ENCODE measurements at places on chromosomes 5 and 9. TPM values are rescaled to one million over a fixed set of nuclear protein-coding genes. Genes with fewer than 3 reads are reported as not detected.

- H3K36me3 ChIP-seq: no peaks in the 10 kb centered on the region
- no peak overlapping the region for H3K4me3 ChIP-seq
- no peak overlapping the region for H3K27ac ChIP-seq
- H3K27me3 ChIP-seq: no peaks in the 10 kb centered on the region
These were observed 53.7 kb upstream of the ADAMTS19 start for GRCh38 chr5:129406440-129406839.

- no peaks in the 10 kb centered on the region for H3K4me1 ChIP-seq
- H3K27ac ChIP-seq: no peak overlapping the region
- H3K4me3 ChIP-seq: peak overlapping the region; percentile 82
- DNase-seq: peak; percentile 68
- no peaks in the 10 kb centered on the region for H3K36me3 ChIP-seq
These were observed 1.9 kb downstream of the VLDLR start for GRCh38 chr9:2623288-2624050.

- H3K36me3 ChIP-seq: peaks cover 5% of the 10 kb centered on the region
- no peaks in the 10 kb centered on the region for H3K4me1 ChIP-seq
- no peak overlapping the region for H3K27ac ChIP-seq
- H3K27me3 ChIP-seq: no peaks in the 10 kb centered on the region
These were observed 23.9 kb downstream of the LECT2 start for GRCh38 chr5:135930949-135931295.

DNA sequence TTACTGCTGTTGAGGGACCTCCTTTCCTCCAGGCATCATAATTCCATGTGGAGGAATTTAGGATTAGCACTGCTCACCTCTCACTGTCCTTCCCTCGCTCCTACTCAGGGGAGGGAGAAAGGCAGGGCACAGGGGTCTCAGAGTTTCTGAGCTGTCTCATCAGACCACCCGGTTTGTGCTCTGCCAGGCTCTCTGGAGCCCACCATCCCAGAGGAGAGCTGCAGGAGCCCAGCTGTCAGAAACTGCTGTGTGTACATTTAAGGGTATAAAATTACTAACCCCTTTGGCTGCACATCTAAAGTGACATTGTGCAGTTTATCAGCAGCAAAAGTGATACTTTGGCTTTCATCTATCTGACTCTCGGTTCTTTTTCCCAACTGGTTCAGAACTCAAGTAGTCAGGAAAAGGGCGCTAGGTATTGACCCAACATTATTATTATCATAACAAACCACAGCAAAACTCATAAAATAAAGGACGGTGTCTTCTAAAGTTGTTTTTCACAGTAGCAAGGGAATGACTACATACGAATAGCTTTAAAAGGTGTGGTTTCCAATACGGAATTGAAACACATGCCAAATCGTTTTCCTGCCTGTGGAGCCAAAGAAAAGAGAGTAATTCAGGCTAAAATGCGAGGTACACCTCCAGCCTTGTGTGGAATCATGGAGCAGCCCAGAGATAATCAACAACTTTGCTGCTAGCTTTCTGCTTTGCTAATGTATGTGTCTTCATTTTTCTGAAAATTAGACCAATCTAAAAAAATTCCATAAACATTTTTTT lies 348.1 kb downstream of the TMEM167A start:
- no peak overlapping the region for H3K27ac ChIP-seq
- H3K27me3 ChIP-seq: no peaks in the 10 kb centered on the region
- no peak overlapping the region for H3K4me3 ChIP-seq
- DNase-seq: no peak

- H3K36me3 ChIP-seq: no peaks in the 10 kb centered on the region
- no peak overlapping the region for H3K4me3 ChIP-seq
- DNase-seq: no peak
- H3K27me3 ChIP-seq: no peaks in the 10 kb centered on the region
These were observed 8.3 kb upstream of the GAS1 start for GRCh38 chr9:86955561-86955960.

- H3K36me3 ChIP-seq: no peaks in the 10 kb centered on the region
- H3K4me1 ChIP-seq: no peaks in the 10 kb centered on the region
- no peak for DNase-seq
These were observed 43.7 kb downstream of the PSD2 start for GRCh38 chr5:139839232-139839815.

DNA sequence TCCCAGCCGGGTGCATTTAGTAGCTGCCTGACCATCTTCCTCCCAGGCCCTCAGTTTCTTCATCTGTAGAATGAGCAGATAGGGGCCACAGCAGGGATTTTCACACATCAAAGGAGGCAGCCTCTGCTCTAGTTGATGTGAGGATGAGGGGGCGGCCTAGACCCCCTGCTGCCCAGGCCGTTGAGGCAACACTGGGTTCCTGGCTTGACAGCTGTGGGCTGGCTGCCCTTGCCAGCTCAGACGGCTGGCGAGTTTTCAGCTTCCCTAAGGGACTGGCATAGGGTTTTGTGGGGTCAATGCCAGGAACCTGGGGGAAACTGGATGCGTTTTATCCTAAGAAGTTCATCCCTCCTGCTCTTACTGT lies 49.6 kb downstream of the NDST1 start:
- no peaks in the 10 kb centered on the region for H3K27me3 ChIP-seq
- no peak overlapping the region for H3K4me3 ChIP-seq
- H3K4me1 ChIP-seq: peaks cover 6% of the 10 kb centered on the region

GRCh38 chr5:34738381-34738780 lies 82.3 kb downstream of the RAI14 start:
- H3K27ac ChIP-seq: no peak overlapping the region
- DNase-seq: no peak
- no peaks in the 10 kb centered on the region for H3K4me1 ChIP-seq
- no peak overlapping the region for H3K4me3 ChIP-seq

DNA sequence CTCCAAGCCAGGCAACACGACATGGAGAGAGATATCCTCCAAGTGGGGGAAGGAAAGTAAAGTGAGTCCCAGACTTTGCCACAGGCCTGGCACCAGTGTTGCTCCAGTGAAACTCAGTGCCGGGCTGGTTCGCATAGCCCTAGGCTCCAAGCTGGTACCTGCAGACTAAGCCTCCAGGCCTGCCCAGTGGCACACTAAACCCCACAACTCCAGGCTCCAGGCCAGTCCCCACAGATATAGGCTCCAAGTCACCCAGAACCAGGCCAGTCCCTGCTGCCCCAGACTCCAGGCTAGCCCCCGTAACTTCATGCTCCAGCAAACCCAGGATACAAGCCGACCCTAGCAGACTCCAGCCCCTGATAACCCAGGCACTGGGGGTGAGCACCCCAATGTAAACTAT lies 23.0 kb upstream of the AP3B1 start:
- no peaks in the 10 kb centered on the region for H3K4me1 ChIP-seq
- no peaks in the 10 kb centered on the region for H3K27me3 ChIP-seq
- no peak overlapping the region for H3K27ac ChIP-seq
- no peak for DNase-seq
- no peak overlapping the region for H3K4me3 ChIP-seq
- no peaks in the 10 kb centered on the region for H3K36me3 ChIP-seq

- no peak for DNase-seq
- H3K4me1 ChIP-seq: no peaks in the 10 kb centered on the region
- H3K27me3 ChIP-seq: no peaks in the 10 kb centered on the region
- no peaks in the 10 kb centered on the region for H3K36me3 ChIP-seq
These were observed 361.8 kb downstream of the CDH18 start for GRCh38 chr5:19626211-19626610.

DNA sequence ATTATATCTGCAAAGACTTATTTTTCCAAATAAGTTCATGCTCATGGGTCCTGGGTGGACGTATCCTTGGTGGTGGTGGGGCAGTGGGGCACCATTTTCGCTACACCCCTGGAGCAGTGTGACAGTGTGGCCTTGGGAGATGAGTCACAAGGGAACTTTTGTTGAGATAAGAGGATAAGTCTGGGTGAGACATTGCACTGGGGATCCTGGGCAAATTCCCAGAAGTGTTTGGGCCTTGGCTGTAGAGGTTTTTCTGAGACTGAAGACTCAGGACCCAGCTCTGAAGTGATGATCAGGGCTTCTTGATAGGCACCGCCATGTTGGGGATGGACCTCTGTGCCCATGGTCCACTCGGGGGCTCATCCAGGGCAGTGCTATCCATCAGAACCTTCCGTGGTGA lies 149.4 kb downstream of the MACROH2A1 start:
- no peaks in the 10 kb centered on the region for H3K36me3 ChIP-seq
- no peaks in the 10 kb centered on the region for H3K27me3 ChIP-seq
- no peak for DNase-seq
- H3K4me1 ChIP-seq: peaks cover 32% of the 10 kb centered on the region
- no peak overlapping the region for H3K27ac ChIP-seq
- H3K4me3 ChIP-seq: no peak overlapping the region

GRCh38 chr5:167894631-167895472 lies 396.6 kb upstream of the WWC1 start:
- peaks cover 8% of the 10 kb centered on the region for H3K4me1 ChIP-seq
- no peak overlapping the region for H3K4me3 ChIP-seq
- no peaks in the 10 kb centered on the region for H3K36me3 ChIP-seq
- no peak for DNase-seq
- H3K27ac ChIP-seq: no peak overlapping the region

The CDC37L1 gene
- 6.5 TPM for polyA plus RNA-seq

The DIPK1B gene
- 24.5 TPM for polyA plus RNA-seq

The SLIT3 gene
- polyA plus RNA-seq: 80.0 TPM

The GNA14 gene
- polyA plus RNA-seq: 0.26 TPM

The ALAD gene
- polyA plus RNA-seq: 11.8 TPM

The RBM18 gene
- 8.2 TPM for polyA plus RNA-seq
